ENCODE measurements at places on chromosomes 3 and 15. TPM values are rescaled to one million over a fixed set of nuclear protein-coding genes. Genes with fewer than 3 reads are reported as not detected.

TYRO3 gene
- total RNA-seq, result 104 TPM

CCR3 gene
- total RNA-seq, result not detected

IL5RA gene
- not detected for total RNA-seq

SLC22A13 gene
- 0.85 TPM for total RNA-seq

SI gene
- not detected for total RNA-seq

MUC13 gene
- 0.16 TPM for total RNA-seq

GRAMD1C gene
- total RNA-seq, result 7.7 TPM

CHCHD4 gene
- 7.3 TPM for total RNA-seq

STX19 gene
- total RNA-seq, result not detected

C15orf62 gene
- total RNA-seq, result 0.44 TPM

GNB4 gene
- 19.1 TPM for total RNA-seq

GPR176 gene
- 3.8 TPM for total RNA-seq

SLC9C1 gene
- total RNA-seq, result 0.69 TPM

PLSCR5 gene
- total RNA-seq, result not detected

SV2B gene
- total RNA-seq, result 0.14 TPM

ADPRH gene
- 1.9 TPM for total RNA-seq

ZBTB47 gene
- total RNA-seq, result 22.4 TPM

NAA50 gene
- 83.2 TPM for total RNA-seq

FNDC3B gene
- 123 TPM for total RNA-seq

GP5 gene
- 0.11 TPM for total RNA-seq

TICRR gene
- 10.2 TPM for total RNA-seq

KNG1 gene
- not detected for total RNA-seq

GRK7 gene
- total RNA-seq, result 0.11 TPM

FBXW12 gene
- 0.51 TPM for total RNA-seq

PRR20G gene
- total RNA-seq, result not detected

EXD1 gene
- total RNA-seq, result not detected

MESP2 gene
- not detected for total RNA-seq

SELENOT gene
- total RNA-seq, result 49.2 TPM

ROPN1 gene
- not detected for total RNA-seq

RHOA gene
- total RNA-seq, result 248 TPM

AADACL2 gene
- not detected for total RNA-seq

ONECUT1 gene
- 0.18 TPM for total RNA-seq

CPNE9 gene
- total RNA-seq, result not detected

LRRC3B gene
- 0.23 TPM for total RNA-seq

CLDN18 gene
- not detected for total RNA-seq

KBTBD13 gene
- 0.09 TPM for total RNA-seq
